NCI-H187 treated with DMSO at 0.1 percent for 48 hours (cell line): ENCODE measurements at places on chromosomes 13 and 19.

DNA sequence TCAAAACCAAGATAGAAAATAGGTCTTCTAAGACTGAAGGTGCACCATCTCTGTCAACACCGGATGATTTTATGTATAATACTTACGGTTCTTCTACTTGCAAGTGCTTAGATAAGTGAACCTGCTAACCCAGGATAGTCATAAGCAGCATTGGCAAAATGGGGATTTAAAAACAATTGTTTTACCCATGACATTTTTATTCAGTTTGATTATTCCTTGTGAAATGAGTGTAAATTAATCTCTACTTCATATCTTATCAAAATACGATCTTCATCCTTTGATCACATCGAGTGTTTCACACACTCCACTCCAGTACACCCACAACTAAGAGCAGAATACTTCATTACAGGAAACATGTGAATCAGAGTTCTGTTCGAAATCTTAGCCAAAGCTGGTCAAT, 23.0 kb upstream of the MTRF1 start:
- DNase-seq = no peak

- DNase-seq = no peak
Observed at GRCh38 chr13:80454245-80454644, 113.3 kb upstream of the SPRY2 start.

GRCh38 chr13:75299913-75300862, 181.8 kb downstream of the TBC1D4 start:
- no peak for DNase-seq

- DNase-seq = no peak
Observed at GRCh38 chr19:29697523-29698261, 17.4 kb downstream of the C19orf12 start.

DNA sequence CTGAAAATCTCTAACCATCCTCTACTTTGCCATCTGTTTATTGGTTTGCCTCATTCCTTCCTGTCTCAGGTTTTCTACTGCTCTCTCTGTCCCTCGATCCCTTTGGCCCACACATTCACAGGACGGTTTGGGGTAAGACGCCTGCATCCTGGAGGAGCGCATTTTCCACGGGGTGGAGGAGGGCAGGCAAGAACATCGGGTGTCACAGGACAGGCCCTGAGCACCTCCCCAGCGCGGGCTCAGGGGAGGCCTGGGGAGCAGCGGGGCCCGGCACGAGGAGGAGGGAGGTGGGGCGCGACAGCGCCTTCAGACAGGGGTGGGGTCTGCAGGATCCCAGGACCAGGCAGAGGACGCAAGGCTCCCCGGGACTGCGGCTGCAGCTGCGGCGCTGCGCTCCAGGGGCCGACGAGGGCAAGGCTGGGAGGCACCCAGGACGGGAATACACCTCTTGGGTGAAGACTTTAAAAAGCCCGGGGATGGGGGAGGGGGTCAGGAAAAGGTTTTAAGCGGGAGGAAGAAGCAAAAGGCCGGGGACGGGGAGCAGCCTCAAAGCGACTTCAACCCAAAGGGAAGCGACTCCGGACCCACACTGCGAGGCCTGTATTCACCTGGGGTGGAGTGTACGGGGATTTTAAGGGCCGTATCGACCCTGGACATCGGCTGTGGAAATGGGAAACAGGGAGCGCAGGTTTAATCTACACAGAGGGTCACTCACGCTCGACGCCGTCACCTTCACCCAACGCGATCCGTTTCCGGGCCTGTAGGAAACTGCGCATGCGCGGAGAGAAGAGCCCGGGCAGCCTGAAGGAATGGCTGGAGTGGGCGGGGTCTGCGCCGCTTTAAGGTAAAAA, at the start of gene ZNF415:
Gene ZNF415 (minus strand): TSS at position 770 of the 851 bp plus-strand sequence. CDS start 10,234 bp downstream, outside the sequence.
- DNase-seq = no peak

DNA sequence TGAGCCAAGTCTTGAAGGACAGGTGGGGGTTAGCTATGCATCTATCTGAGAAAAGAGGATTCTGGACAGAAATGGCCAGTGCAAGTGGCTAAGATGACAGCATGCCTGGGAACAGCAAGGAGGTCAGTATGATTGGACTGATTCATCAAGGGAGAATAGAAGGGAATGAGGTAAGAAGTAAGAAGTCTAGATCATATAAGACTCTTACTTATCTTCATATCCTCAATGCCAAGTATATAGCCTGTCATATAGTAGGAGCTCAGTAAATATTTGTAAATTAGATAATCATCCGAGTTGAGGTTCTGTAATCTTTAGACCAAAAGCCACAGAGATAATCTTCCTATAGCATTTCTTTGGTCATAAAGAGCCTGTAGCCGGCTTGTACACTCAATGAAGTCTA, 103.3 kb upstream of the MLNR start:
- no peak for DNase-seq

GRCh38 chr19:18211683-18212082, 7.8 kb upstream of the RAB3A start:
- no peak for DNase-seq

GRCh38 chr13:27966641-27967202, 2.4 kb downstream of the CDX2 start:
- no peak for DNase-seq

DNA sequence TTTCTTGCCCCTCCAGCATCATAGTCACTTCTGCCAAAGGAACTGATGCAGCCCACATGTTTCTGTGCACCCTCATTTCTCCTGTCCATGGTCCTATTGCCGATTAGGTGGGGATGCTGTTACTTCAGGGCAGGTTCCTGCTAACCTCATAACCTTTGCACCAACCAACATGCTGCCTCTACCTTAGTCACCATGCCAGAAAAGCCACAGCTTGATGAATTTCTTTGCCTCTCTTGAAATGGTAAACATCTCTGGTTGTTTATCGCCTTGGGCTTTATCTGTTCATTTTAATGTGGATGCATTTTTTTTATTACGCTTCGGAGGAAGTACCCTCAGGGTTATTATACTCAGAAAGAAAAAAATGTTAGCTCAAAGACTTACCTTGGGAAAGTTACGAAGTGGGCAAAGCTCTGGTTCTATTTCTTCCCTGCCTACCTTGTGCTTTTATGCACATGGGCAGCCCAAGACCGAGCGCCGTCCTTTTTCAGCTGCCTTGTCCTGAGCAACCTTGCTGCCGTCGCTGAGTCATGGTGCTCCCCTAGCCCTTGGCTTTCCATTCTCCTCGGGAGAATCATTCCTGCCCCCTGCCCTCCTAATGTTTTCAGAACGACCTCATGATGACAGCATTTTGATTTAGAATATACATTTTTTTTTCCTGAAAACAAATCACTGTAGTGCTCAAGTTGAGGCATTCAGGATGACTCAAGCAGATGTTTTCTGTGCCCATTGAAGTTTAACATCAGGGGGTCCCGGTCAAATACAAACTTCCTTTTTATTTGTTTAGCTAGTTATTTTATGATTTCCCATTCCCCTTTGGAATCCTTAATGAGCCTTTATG, 280.0 kb downstream of the SHISA2 start:
- DNase-seq = no peak

GRCh38 chr13:78770601-78771000, 111.6 kb upstream of the OBI1 start:
- DNase-seq = no peak
